ENCODE measurements at places on chromosomes 7 and 10.

DNA sequence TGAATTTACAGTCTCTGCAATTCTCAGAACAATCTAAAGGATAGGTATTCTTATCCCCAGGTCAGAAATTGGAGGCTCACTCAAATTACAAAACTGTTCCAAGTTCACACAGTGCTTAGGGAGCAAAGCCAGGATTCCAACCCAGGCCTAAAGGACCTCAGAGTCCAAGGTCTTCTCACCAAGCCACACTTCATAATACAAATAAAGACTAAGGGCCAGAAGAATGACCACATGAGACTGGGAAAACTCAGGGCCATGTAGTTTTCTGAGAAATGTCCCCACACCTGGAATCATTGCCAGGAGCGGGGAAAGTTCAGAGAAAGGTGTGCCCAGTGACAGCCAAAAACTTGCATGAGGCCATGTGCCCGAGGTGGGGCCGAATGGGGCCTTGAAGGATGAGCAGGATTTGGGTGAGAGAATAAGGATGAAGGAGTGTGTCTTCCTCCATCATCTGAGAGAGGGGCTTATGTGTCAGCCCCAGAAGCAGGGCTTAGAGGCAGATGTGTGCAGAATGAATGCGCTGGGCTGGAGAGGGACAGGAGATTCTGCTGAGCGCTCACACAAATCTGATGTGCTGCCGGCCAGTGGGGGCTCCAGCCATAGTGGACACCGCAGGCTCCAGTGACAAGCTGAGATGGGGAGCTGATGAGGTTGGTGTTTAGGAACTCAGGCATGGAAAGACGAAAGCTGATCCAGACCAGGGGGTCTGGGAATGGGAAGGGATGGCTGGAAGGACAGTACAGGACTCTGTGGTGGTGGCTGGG lies 35.9 kb downstream of the BLNK start:
- no peak for DNase-seq

DNA sequence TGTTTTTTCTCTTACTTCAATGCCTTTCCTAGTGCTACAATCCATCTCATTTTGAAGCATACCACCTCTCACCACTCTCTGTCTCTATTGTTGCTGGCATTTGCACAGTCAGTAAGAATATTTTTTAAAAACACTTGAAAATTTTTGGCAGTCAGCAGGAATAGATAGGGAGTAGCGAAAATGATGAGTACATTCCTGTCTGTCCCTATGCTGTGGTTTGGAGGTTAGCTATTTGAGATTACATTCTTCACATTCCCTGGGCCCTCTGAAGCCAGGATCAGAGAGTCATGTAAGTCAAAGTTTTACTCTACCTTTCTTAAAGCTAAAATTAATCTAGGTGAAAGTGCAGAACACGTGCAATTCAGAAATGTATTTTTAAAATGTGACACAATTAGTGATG lies 53.0 kb upstream of the MAGI2 start:
- no peak for DNase-seq

DNA sequence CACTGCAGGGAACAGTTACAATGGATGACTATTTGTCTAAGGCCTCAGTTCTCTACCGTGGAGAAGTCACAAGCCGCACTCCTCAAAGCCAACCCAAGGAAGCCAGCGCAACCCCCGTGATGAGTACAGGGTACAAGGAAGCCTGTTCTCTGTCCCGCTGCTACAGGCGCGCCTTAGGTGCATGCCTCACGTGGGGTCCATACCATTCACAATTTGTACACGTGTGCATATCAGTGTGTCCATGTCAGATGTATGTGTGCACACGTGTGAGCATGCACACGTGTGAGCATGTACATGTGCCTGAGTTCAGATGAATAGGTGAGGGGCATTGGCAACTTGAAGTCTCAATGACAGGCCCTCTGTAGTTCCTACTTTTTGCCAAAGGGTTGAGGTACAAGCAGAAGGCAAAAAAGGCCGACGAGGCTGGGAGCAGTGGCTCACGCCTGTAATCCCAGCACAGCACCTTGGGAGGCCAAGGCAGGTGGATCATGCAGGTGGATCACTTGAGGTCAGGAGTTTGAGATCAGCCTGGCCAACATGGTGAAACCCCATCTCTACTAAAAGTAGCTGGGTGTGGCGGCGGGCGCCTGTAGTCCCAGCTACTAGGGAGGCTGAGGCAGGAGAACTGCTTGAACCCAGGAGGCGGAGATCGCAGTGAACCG lies 62.8 kb downstream of the CTBP2 start:
- no peak for DNase-seq

GRCh38 chr10:113356794-113357680 lies 195.8 kb upstream of the HABP2 start:
- DNase-seq, result no peak

GRCh38 chr7:129187681-129188371 lies 607 bp upstream of the SMO start:
- DNase-seq, result no peak

DNA sequence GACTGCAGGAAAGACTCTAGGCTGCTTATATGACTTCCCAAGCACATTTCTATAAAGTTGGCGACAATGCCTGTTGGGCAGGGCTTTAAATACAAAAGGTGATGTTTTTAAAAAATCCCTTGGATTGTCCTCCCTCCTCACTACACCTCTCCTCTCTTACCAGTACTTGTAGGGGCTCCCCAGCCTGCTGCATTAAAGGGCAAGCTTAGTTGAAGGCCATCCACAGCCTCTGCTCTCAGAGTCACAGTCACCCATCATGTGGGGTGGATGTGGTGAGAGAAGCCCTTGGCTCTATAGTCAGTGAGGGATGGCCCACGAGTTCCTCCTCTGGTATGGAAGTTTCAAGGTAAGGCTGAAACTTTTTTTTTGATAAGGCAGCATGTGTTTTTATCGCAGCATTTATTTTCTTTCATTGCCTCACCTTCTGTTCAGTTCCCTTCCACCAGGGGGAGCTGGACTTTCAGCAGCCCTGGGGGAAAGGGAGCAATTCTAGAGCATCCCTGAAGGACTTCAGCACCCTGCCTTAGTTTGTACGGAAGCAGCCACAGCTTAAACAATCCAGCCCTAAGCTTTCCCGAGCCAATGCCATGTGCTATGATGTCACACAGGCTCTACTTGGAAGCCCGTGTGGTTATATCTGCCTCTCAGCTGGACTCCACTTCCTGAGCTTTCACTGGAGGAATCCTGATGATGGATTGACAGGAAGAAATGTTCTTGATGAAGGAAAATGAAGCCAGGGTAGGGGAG lies 131.9 kb downstream of the CALCR start:
- no peak for DNase-seq

DNA sequence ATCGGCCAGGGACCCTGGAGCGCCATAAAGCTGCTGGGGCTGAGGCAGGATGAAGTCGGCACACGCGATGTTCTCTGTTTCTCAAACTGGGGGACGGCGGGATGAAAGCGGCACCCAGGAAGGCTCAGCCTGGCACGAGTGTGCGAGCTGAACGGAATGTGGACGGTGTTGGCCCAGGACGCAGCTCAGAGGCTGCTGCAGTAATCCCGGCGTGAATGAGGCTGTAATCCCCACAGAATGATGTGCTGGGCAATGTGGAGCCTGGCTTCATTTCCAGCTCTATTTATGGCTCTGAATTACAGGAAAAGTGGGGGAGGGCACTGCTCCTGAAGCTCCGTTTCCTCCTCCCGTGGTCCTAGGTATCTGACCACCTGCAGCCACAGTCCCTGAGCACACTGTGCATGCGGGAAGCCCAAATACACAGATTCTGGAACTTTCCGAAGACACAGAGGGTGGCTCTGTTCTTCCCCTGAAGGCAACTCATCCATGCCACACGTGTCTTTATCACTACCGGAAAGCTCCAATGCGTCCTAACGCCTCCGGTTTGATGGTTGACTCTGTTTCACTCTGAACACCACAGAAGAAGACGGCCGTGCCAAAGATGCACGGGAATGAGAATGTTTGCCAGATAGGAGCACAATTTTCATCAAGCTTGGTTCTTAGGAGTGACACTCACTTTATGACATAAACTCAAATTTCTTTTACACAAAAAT lies 37.6 kb downstream of the KLF6 start:
- no peak for DNase-seq

DNA sequence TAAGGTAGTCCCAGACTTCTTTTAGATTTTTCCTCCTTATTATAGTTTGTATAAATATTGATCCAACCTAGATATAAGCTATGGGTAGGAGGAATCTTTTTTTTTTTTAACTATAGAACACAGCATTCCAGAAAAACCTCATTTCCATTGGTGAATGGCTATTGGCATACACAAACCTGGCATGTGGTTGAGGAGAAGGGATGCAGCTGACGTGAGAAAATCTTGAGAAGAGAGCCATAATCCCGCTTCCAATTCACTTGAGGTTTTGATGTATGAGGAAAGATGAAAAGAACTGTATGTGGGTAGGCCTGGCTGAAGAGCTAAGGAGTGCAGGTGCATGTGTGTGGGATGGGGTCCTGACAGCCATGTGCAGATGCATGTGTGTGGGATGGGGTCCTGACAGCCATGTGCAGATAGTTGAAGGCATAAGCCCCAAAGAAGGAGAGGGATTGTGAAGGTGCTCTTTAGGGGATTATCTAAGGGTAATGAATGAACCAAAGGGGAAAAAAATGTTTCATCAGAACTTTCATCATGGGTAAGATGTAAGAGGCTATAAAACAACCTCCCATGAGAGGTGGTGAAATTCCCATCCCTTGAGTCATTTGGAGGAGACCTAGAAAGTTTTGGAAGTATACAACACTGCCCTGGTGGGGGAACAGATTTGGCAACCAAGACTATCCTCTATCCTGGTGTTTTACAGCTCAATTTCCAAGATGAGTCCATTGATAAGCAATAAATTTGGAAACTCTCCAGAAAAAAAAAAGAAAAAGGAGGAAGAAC lies 3.8 kb upstream of the PKD2L1 start:
- DNase-seq, result no peak

GRCh38 chr10:13707156-13707881 lies 120.6 kb downstream of the PRPF18 start:
- DNase-seq, result peak; percentile 48

- DNase-seq, result no peak
Observed at GRCh38 chr10:128927497-128928161, 539.4 kb upstream of the MGMT start.

GRCh38 chr10:49243610-49244283 lies 55.2 kb upstream of the C10orf71 start:
- DNase-seq, result no peak

GRCh38 chr7:78499971-78500370 lies 701.4 kb downstream of the PHTF2 start:
- no peak for DNase-seq

DNA sequence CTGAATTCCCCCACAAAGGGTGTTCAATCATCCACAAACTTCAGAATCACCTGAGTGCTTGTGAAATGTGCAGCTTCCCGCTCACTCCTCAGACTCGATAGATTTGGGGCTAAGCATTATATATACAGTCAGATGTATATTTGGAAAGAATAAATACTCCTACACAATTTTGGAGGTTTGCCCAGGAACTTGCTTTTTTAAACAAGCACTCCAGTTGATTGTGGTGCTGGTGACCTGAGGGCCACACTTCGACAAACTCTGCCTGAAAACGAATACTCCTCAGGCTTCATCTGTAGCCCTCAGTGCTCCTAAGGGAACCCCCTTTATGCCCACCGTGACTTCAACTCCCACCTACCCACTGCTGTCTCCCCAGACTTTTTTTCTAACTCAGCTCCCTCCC lies 211.6 kb downstream of the INHBA start:
- no peak for DNase-seq
